Naive thymus-derived CD8-positive, alpha-beta T cell (primary cell): ENCODE measurements at places on chromosomes 2 and 18.

GRCh38 chr2:239997686-239998409 is 27.3 kb downstream of the NDUFA10 start:
- DNase-seq, result no peak

DNA sequence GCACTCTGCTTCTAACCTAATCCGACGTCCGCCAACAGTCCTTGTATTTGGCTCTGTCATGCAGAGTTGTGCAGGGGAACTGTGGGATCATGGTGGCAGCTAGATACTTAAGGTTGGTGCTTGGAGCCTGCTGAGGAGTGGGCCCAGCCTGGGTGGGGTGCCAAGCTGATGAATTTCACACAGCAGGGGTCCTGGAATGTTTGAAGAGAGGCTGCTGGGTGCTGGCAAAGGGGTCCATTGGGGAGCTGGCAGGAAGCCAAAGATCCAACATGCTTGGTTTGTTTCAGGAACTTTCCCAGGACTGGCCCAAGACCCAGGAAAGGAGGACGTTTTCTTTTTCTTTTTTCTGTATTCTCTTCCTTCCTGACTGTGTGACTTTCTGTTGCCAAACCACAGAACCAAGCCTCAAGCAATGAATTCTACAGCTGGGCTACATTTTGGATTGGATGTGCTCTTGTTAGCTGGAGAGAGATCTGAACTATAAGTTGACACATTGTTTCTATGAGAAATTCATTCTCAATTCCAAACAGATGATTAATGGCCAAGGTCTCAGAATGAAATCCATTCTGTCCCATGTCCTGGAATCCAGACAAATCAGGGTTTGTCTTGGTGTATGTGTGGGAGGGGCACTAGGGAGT is 49.9 kb downstream of the DHRS9 start:
- no peak for DNase-seq

DNA sequence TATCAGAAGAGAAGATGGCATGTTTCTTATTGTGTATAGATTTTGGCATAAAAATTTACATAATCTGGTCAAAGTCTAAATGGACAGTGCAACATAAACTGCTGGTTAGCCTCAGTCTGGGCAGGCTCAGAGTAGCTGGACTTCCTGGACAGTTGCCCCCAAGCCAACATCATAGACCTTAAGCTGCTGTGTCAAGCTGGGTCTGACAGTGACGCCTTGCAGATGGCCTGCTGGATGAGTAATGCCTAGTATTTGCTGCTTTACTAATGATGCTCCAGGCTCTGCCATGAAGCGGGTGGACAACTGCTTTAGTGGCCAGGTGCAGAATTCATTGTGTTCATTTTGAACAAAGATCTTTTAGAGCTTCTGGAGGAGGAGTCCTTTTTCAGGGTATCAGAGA is 603.7 kb upstream of the ZEB2 start:
- DNase-seq, result no peak

- DNase-seq, result no peak
Observed at GRCh38 chr2:207088839-207089238, 76.9 kb downstream of the KLF7 start.

GRCh38 chr2:103823847-103824246 is 1030.1 kb upstream of the POU3F3 start:
- no peak for DNase-seq

GRCh38 chr2:147182260-147182659 is 662.6 kb upstream of the ACVR2A start:
- DNase-seq, result no peak

GRCh38 chr2:216195565-216196029 is 86.4 kb downstream of the XRCC5 start:
- DNase-seq, result no peak

DNA sequence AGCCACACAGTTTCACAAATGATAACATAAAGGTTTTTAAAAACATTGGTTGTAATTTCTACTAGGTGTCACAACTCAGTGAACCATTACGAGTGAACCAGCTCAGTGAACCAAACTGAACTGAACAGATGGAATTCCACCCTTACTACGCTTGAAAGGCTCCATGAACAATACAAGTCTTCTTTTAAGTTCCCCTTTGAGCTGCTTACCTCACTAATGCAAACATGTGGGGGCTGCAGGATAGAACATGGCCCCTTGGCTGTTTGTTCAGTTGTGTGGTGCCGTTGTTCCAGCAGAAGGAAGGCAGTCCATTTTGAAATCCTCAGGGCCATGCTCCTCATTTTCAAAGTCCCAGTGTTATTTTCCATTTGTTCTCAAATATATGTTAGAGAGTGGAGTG is 30.7 kb upstream of the KLHL14 start:
- no peak for DNase-seq

GRCh38 chr18:13517369-13517768 is 209.0 kb downstream of the FAM210A start:
- DNase-seq, result no peak

- peak; percentile 65 for DNase-seq
Observed at GRCh38 chr18:13376841-13377351, 158.3 kb downstream of the LDLRAD4 start.

DNA sequence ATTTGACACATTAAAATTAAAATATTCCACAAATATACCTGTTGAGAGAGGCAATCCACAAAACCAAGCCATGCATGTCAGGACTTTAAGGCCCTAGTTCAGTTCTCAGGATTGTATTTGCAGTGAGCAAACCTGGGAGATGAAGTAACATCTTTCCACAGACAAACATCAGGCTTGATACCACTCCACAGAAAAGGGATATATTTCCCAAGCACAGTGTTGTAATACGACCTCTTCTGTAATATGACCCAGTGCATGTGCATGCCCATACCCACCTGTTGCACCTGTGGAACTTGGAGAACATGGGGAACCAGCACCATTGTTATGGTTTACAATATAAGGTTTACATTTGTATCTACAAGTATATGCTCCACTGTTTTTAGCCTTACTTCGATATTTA is 184.0 kb downstream of the PDE11A start:
- no peak for DNase-seq

- no peak for DNase-seq
Observed at GRCh38 chr2:106851087-106851874, 34.7 kb downstream of the ST6GAL2 start.

DNA sequence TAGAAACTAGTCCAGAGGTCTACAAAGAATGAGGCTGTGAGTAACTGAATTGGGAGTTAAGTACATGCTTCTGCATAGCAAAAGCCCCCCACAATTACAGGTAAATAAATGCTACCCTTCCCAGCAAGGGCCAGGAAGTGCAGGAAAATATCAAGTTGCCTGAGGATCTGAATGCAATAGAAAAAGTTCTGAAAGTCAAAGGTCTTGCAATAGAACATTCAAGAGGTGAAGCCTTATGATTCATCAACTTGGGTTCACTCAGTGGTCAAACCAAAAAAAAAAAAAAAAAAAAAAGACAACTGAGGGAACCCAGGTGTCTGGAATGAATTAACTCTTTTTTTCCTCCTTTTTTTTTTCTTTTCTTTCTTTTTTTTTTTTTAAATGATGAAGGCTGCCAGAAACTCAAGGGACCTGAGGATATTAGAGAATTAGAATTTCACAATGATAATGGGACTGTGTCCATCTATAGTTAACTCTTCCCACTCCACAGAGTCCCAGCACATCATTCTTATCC is 42.9 kb upstream of the RFX8 start:
- DNase-seq, result no peak

GRCh38 chr2:169065422-169065821 is 3.9 kb upstream of the DHRS9 start:
- DNase-seq, result no peak

DNA sequence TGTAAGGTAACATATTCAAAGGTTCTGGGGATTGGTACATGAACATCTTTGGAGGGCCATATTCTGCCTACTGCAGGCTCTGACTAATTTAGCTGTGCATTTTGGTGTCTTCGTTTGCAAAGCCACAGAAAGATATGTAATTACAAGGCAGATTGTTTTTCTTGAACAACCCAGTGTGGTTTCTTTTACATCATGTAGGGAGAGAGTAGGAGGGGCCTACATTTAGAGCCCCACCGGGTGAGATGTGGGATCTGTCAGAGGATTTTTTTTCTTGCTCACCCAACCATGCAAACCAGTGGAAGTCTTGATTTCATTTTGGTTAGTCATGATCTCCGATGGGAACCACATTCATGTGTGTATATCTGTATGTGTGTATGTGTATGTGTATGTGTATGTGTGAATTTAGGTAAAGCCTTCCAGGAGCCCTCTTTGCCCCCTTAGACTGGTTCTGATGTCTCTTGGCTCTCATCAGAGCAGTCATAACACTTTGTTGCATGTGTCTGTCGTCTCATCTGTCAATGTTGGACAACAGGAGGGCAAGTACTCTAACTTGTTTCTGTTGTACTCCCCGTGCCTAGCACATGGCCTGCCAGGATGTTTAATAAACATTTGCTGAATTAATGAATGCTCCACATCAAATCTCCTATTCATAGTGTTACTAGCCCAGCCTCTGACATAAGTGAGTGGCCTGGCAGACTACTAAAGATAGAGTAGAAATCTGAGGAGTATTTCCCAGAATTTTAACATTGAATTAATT is 239.9 kb downstream of the MTX2 start:
- DNase-seq, result no peak

- no peak for DNase-seq
Observed at GRCh38 chr2:167825664-167826063, 421.7 kb downstream of the STK39 start.

- DNase-seq, result no peak
Observed at GRCh38 chr2:171522788-171523087, 464 bp downstream of the CYBRD1 start.

DNA sequence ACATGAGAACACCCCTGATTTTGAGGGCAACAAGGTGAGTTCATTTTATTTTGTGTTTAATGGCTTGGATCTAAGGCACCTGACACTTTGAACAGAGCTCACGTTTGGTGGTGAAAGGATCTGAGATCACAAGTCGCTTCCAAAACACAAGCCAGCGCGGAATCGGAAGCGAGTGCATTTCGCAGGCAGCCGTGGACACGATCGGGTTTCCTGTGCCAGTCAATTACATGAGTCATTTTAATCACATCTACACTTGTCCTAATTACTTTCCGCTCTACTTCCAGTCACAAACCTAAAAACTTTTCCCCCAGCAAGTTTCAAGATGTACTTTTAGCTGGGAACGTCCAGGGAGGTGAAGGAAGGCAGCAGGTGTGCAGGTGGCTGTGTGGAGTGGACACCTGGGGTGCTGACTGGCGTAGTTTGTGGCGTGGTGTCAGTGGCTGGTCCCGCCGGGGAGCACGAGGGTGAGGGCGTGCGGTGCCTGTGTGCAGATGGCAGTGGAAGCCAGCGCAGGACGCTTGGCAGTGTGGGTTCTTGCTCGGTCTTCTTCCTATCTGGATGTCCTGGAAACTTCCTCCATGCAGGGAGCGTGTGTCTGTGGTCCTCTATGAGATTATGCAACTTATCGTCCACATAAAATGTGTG is 75.6 kb downstream of the DCDC2C start:
- no peak for DNase-seq

DNA sequence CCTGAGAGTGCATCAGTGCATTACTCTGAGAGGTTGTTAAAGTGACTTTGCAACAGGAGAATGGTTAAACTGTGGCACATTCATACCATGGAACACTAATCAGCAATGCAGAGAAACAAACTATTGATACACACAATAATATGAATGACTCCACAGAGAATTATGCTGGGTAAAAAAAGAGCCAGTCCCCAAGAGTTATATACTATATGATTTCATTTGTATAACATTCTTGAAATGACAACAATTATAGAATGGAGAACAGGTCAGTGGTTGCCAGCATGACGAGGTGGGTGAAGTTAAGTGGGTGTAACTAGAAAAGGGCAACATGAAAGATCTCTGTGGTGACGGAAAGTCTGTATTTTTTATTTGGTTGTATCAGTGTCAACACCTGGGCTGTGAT is 3.0 kb upstream of the NT5C1B start:
- DNase-seq, result no peak

DNA sequence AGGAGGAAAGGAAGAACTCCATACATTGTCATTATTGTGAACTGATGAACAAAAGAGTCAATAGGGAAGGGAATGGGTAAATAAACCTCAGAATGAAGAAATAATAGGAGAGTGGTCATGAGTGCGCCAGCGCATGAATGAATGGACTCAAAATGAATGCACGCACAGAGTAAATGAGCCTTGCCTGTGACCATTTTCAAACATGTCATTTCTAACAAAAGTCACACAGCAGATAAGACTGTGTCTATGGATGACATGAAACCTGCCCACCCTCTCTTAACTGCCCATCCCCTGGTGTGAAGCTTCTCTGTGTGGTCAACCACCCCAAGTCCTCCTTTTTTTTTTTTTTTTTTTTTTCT is 121.1 kb upstream of the TEX51 start:
- DNase-seq, result no peak

GRCh38 chr2:136122661-136123060 is 4.7 kb upstream of the CXCR4 start:
- DNase-seq, result no peak

DNA sequence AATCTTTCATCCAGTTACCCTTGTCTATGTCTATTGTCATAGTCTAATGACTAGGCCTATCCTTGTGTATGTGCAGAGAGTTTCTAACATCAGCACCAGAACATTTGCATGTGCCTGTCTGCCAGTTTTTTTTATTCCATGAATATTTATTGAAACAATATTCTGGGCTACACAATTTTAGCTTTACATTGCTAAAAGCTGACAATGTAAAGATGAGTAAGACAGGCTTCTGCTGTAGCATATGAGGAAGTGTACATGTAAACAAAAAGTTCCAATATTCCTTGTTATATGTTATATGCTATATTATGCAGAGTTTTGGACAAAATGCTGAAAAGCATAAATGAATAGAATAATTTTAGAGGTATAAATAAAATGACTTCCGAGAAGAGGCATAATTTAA is 357.7 kb downstream of the NYAP2 start:
- DNase-seq, result no peak

- no peak for DNase-seq
Observed at GRCh38 chr2:196234672-196235071, 63.3 kb upstream of the STK17B start.

DNA sequence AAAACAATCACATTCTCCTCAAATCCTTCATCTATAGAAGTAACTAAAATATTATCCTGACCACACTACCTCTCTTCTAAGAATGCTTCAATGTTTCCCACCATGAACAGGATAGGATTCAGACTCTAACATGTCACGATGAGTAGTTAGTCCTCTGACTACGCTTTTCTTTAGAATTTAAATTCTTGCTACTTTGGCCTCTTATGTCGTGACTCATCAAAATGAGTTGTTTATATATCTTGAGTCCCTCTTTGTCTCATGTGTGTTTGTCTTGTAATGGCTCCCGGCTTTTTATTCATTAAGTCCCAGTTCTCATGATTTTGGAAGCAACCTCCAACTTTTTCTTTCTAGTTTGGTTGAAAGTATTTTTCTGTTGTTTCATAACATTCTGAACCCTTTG is 1289.2 kb downstream of the DSC3 start:
- no peak for DNase-seq

- no peak for DNase-seq
Observed at GRCh38 chr2:191638079-191638801, 39.7 kb upstream of the NABP1 start.
